ENCODE measurements at places on chromosomes 11 and 22.
A peak's percentile ranks its signal among the peaks of the same experiment; 100 is the strongest.

- no peak for DNase-seq
These were observed 649.9 kb upstream of the LUZP2 start for GRCh38 chr11:23846902-23847422.

- no peak for DNase-seq
These were observed 640.0 kb upstream of the ANO5 start for GRCh38 chr11:21552911-21553310.

GRCh38 chr22:28310299-28310698, 369.3 kb downstream of the TTC28 start:
- DNase-seq: no peak

GRCh38 chr22:40156001-40156516, 21.7 kb upstream of the TNRC6B start:
- DNase-seq: no peak

GRCh38 chr11:73750228-73750627, 10.6 kb downstream of the RAB6A start:
- DNase-seq: peak; percentile 54

GRCh38 chr11:45921561-45922424, 663 bp upstream of the LARGE2 start:
- DNase-seq: no peak

DNA sequence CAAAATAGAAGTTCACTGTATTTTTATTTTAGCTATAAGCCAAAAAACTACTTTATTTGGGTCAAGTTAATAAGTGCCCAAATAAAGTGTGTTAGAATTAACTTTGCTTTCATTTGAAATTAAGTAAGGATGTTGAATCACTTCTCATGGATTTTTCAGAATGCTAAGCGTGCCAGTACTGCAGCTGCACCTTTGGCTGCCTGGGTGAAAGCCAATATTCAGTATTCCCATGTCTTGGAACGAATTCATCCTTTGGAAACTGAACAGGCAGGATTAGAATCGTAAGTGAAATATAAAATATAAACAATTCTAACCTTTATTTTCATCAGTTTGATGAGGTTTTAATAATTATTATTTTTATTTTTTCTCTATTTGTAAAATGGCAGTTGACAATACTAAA, 113.6 kb downstream of the DYNC2H1 start:
- no peak for DNase-seq

DNA sequence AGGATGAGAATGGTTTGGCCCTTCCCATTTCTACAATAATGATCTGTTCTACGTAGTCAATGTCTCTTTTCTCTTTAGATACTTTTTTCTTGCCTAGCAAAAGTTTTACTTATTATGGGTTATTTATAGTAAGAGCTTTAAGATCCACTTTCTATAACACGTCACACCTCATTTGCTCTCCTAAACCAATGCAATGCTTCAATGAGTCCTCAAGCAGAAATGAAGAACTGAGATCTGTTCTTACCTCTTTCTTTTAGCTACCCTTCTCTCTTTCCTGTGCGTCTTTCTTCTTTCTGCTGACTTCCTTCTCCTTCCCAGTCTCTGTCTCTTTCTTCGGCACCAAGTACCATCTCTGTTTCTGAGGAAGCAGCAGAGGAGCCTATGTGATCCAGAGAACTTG, 61.8 kb downstream of the SNX19 start:
- DNase-seq: no peak

GRCh38 chr22:41907436-41908401, 7.2 kb downstream of the SHISA8 start:
- DNase-seq: no peak

DNA sequence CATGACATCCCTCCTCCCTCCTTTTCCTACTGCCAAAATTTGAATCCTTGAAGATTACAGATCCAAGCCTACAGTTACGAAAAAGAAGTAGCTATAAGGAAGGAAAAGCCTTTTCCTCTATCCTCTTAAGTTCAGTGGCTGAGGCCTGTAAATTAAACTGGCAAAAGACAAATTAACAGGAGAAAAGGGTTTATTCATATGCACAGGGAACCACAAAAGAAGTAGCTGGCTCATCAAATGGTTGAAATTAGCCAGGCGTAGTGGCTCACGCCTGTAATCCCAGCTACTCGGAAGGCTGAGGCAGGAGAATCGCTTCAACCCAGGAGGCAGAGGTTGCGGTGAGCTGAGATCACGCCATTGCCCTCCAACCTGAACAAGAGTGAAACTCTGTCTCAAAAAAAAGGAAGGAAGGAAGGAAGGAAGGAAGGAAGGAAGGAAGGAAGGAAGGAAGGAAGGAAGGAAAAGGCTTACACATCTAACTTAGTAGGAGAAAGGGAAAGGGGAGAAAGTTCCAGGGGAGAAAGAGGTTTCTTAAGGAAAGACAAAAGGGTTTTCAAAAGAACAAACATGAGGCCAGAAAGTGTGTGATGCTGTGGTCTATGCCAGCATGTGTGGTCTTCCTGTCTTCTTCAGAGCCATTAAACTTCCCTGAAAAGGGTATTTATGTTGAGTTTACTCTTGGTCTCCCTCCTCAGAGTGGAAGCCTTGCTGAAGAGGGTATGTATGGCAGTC, 5.1 kb upstream of the SMPD1 start:
- no peak for DNase-seq

DNA sequence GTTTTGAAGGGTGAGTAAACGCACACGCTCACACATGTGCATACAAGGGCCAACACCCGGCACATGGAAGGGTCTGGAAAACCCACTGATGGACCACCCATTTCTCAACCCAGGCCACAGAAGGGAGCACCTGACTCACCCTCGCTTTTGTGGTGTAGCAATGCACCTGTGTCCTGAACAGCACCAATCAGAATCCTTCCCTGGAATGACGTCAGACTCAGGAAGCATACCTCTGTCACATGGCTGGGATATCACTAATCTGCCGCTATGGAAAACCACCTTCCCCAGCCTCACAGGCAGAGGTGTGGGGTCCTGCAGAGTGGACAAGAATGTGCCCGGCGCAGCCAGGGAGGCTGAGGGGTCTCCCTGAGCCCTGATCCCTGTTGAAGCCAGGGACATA, 9.0 kb upstream of the OSM start:
- no peak for DNase-seq

DNA sequence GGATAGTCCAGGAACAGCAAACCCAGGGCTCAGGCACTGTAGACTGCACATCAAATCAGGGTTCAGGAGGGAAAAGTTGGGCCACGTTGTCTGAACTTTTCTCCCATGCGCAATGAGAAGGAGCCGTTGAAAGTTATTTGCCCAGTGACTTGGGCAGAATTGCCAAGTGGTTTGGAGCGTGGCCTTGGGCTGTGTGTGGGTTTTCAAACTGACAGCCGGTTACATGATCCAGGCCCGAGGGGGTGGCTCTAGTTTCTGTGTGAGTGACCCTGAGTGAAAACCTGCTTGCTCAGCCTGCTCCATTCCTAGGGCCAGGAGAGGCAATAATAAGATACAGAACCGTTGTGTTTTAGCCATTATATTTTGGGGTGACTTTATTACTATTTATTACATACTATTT, 20.3 kb downstream of the MB start:
- DNase-seq: no peak

- no peak for DNase-seq
These were observed 102.0 kb downstream of the VPREB1 start for GRCh38 chr22:22346401-22347107.

- no peak for DNase-seq
These were observed 169.5 kb upstream of the NARS2 start for GRCh38 chr11:78744202-78744601.

DNA sequence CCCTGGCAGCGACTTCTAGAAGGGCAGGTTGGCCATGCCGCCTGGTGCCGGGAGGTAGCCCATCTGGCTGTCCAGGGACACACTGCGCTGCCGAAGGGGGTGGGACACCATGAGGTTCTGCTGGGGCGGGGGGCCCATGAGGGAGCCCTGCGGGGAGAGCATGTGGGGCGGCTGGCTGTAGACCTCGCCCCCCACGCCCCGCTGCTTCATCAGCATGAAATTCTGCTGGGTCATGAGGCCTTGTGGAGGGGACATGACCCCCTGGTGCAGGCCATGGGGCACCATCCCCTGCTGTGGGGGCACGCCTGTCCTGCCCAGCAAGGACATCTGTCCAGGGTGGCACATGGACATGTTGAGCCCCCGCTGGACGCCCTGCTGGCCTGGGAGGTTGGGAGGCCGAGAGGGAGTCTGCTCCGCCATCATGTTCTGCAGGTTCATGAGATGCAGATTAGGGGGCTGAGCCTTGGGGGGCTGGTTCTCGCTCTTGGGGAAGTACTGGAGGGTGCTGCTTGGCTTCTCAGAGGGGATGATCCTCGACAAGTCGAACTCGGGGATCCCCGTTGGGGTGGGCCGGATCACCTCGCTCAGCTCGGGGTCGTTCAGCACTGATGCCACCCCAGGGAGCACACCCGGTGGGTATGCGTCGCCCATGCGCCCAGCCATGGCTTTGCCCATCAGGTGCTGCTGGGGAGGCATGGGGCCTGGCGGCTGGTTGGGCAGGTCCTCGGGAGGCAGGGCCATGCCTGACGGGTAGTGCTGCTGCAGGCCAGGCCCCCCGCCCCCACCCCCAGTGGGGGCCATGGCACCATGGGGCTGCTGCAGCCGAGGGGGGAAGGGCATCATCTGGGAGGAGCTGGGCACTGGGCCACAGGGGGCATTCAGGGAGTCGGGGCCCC, 15.0 kb downstream of the CXCR5 start:
- no peak for DNase-seq

- no peak for DNase-seq
These were observed 7.2 kb downstream of the COA4 start for GRCh38 chr11:73869332-73869949.

DNA sequence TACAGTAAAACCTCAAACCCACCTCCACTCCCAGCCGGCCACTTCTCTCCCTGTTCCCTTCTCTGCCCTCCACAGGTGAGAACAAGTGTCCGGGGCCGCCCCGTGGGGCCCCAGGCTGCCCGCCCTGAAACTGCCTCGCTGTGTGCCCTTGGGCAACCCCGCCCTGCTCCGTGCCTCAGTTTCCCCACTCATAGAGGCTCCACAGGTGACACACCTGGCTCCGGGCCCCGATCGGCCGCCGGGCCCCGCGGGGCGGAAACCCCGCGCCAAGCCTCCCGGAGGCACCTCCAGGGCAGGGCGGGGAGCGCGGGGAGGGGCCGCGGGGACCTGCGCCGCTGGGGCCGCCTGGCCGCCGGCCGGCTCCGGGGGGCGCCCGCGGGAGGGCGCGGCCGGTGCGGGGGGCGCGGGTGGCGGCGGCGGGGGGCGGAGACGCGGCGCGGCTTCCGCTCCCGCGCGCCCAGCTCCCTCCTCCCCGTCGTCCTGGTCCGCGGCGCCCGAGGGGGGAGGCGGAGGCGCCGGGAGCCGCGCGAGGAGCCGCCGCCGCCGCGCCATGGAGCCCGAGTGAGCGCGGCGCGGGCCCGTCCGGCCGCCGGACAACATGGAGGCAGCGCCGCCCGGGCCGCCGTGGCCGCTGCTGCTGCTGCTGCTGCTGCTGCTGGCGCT, at the start of gene LRP5:
LRP5 (plus strand) TSS at position 475 of the 663 bp plus-strand sequence; CDS start at position 599, 124 bp downstream.
- DNase-seq: peak; percentile 49

DNA sequence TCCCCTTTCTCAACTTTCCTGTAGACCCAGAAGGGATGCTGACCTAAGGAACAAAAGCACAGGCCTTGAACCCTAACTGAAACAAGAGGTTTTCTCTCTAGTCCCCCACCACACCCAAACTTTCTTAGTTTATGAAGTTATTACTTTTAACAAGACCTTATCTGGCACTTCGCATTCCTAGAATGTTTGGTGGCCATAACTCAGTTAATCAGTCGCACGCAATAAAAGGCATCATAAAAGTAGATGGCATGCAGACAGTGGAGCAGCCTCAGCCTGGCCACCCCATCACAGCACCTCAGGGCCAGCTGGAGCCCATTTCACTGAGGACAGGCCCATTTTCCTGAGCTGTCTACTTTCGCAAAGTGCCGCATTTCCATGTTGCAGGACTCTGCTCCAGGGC, 301.9 kb downstream of the OPCML start:
- no peak for DNase-seq

DNA sequence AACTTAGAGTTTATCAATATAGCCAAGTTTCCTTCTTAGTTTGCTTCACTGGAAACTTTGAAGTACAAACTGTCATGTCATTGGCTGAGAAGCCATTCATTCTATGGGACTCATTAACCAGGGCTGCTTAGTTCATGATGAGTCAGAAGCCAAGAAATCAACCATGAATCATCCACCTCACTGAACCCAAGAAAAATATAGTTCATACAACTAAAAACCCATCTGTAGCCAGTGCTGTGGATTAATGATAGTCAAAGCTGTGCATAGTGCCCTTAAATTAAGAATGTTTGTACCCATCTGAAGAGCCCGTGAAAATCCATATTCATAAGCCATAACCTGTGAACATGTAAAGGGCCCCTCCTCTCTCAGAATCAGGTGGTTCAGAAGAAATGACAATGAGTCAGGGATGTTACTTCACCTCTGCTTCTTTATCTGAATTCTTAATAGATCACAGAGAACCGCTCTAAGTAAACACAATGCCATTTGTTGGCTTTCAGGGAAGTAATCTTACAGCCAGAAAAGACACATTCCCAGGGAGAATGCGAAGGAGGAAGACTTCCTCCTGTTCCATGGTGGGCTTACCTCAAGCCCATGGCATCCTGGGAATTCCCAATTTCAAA, 25.4 kb downstream of the MMP20 start:
- DNase-seq: peak; percentile 96

- no peak for DNase-seq
These were observed 5.2 kb downstream of the RASSF7 start for GRCh38 chr11:565921-566509.

- DNase-seq: no peak
These were observed 19.7 kb downstream of the SVIP start for GRCh38 chr11:22809893-22810292.

- peak; percentile 56 for DNase-seq
These were observed 55.9 kb downstream of the BMAL1 start for GRCh38 chr11:13333456-13333957.

DNA sequence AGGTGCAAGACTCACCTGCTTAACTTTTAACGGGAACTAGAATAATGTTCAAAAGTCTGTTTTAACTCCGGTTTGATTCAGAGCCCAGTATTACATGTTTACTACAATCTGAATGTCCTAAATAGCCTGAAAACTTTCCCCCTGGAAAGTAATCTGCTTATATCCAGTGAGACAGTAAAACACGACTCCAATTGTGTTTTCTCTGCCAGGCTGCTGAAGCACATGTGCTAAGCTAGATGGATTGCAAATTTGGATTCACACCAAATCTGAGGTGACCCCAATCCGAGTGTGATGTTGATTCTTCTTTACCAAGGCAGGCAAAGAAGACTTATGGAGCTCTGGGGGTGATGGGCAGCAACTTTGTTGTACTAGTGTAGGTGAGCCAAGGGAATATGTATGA, 158.7 kb upstream of the PDGFD start:
- DNase-seq: no peak

Measured in suppressor macrophage treated with lipopolysaccharide for 1 hour (primary cell).